ENCODE measurements at places on chromosomes 2 and 18. TPM values are rescaled to one million over a fixed set of nuclear protein-coding genes. Genes with fewer than 3 reads are reported as not detected.
A peak's percentile ranks its signal among the peaks of the same experiment; 100 is the strongest.

Gene UBXN4
- 58.3 TPM for total RNA-seq

Gene VPS4B
- 42.4 TPM for total RNA-seq

Gene C2orf80
- total RNA-seq, result not detected

Gene UGT1A10
- total RNA-seq, result not detected

Gene TMEM163
- total RNA-seq, result 0.13 TPM

Gene HTRA2
- total RNA-seq, result 51.7 TPM

Gene CRYGD
- not detected for total RNA-seq

Gene COPS9
- 117 TPM for total RNA-seq

Gene TCF23
- not detected for total RNA-seq

Gene UGT1A6
- not detected for total RNA-seq

Gene FSIP2
- total RNA-seq, result under 0.01 TPM

Gene SEPTIN2
- total RNA-seq, result 471 TPM

Gene ARL4C
- 2.7 TPM for total RNA-seq

Gene MREG
- total RNA-seq, result 1.9 TPM

Gene IL18RAP
- not detected for total RNA-seq

Gene LCT
- not detected for total RNA-seq

- no peak for DNase-seq
Observed at GRCh38 chr2:191253476-191253875, 8.3 kb downstream of the MYO1B start.

GRCh38 chr2:201407265-201407664 lies 44.0 kb downstream of the TRAK2 start:
- no peak for DNase-seq

DNA sequence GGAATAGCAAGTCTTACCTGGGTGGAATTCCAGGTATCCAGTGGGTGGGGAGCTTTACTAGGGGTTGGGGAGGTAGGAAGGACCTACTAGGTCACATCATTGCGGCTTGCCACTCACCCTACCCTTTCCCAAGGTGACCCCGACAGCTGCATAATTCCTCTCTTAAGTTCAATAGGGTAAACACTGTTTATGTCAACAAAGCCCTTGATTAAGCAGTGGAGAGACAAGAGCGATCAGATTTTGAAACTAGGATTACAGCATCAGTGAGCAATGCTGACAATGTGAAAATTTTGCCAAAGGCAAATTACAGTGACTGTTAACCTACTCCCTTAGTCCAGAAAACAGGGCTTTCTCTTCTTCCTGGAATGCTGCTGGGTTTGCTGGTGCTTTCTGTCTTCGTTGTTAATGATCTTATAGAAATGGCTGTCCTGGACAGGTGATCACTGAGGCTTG lies 14.5 kb downstream of the SLC19A3 start:
- DNase-seq, result no peak

GRCh38 chr2:201182650-201183364 lies at the start of gene CASP10:
CASP10 (plus strand) TSS chr2:201183141; CDS start chr2:201185778, 2,637 bp downstream.
- peak; percentile 80 for DNase-seq

DNA sequence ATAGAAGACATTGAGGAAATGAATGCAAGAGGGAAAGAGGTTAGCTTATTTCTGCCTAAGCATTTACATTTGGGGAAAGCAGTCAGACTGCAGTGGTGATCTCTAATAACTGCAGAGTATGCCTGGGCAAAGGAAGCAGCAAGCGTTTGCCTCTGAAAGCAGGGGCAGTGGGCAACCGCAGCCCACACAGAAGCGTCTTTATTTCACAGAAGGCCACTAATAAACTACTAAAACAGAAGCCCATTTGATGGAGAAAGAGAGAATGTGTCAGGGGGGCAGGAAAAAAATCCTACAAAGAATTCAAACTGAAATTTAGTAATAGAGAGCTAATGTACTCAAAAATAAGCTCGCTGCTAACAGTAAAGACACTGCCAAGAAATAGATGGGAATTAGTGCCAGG lies 53.1 kb downstream of the LRRTM4 start:
- no peak for DNase-seq

DNA sequence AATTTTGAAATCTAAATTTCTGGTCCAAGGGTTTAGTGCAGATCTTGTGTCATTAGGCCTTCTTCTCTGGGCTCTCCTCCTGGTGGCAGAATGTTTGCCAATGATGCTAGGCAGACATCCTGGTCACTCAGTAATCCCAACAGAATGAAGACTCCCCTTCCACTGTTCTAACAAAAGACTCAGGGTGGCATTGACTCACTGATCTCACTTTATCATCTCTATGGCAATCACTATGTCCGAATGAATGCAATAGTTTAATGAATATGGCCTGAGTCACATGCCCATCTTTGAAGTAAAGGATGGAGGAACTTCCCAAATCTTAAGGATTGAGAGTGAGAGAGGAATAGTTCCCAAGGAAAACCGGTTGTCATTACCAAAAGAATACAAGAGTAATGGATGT lies 261.1 kb downstream of the KCNE4 start:
- no peak for DNase-seq

GRCh38 chr2:237413777-237414661 lies at the start of gene COL6A3:
COL6A3 (minus strand) TSS chr2:237414164; CDS start chr2:237396817, 17,347 bp downstream.
- no peak for DNase-seq

DNA sequence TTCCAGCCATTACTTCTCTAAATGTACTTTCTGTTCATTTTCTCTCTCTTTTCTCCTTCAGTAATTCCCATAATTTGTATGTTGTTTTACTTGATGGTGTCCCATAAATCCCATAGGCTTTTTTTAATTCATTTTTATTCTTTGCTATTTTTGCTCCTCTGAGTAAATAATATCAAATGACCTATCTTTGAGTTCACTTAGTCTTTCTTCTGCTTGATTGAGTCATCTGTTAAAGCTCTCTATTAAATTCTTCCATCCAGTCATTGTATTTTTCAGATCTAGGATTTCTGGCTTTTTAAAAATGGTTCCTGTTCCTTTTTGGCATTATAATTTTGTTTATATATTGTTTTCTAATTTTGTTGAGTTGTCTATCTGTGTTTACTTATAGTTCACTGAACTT lies 13.5 kb downstream of the SP100 start:
- DNase-seq, result no peak

DNA sequence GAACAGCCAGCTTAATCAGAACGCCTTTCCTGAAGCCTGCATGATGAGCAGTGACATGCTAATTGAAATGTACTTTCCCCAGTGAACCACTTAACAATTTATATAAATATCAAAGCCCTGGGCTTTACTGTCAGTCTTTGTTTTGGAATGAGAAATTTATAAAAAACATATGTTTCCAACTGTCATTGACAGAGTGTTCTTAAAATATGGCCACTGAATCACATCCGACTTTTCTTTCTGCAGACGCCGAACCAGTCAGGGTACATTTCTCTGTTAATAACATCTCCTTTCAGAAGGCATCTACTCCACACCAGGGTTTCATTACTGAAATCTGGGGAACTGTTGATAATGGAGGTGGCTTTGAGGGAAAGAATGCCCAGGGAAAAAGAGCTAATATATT lies 343.7 kb downstream of the INSIG2 start:
- no peak for DNase-seq

GRCh38 chr2:120818441-120818920 lies 82.8 kb downstream of the GLI2 start:
- no peak for DNase-seq

GRCh38 chr2:240622531-240623235 lies 2.6 kb upstream of the GPR35 start:
- peak; percentile 52 for DNase-seq

DNA sequence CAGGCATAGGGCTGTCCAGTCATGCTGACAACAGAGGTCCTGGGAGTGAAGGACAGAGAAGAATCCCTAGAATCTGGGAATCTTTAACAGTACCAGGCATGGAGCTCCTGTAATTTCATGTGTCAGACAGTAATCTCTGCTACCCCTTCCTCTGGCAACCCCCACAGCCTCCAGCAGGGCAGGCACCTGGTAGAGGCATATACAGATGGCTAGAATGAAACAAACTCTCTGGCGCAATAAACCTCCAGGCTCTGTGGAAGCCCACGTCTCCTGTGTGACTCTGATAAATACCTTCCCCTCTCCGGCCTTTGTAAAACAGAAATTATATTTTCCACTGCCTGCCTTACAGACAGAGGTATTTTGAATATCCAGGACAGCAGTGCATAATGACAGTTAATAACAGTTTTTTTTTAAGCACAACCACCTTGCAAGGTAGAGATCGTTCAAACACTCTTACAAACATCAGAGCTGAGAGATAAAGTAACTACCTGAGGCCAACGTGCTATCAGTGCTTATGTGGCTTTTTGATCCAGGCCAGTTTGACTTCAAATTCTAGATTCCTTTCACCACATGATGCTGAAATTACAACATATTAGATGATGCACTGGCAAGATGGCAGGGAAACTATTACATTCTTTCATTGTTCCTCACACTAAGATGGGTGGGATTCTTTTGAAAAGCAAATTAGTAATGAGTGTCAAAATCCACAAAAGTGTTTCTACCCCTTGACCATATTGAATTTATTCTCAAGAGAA lies 47.7 kb upstream of the TMEM247 start:
- no peak for DNase-seq

DNA sequence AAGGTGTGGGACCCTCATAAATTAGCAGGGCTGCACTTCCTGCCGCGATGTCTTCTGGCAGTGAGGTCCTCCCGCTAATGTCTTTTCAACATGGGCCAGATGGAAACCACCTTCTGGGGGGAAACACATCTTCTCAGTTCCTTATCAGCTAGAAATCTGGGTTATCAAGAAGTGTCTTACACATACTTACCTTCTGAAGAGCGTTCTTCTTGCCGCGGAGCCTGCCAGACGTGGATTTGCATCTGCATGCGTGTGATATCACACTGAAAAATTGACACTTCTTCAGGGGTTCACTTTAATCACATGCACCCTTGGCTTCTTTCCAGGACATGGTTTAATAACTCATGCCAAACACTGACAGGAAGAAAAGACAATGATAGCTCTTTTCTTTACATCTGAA lies 163.5 kb upstream of the SOX11 start:
- DNase-seq, result no peak

DNA sequence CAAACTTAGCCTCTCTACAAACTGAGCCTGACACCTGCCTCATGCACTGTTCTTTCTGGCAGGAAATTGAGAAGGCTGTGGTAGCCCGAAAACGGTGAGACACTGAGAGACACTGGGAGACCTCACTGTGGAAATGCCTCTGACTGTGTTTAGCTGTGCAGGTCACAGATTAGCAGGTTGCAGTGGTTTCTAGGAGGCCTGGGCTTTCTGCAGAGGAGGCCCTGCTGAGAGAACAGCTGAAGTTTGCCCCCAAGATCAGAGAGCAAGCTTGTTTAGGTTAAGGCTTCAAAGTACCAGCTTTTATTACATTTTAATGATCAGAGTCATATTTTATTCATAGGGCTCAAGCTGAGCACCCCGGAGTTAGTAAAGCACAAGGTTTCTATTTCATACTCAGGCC lies 68.7 kb upstream of the LYPD6 start:
- DNase-seq, result no peak

- DNase-seq, result no peak
Observed at GRCh38 chr2:217832115-217832514, 170.7 kb downstream of the TNS1 start.

DNA sequence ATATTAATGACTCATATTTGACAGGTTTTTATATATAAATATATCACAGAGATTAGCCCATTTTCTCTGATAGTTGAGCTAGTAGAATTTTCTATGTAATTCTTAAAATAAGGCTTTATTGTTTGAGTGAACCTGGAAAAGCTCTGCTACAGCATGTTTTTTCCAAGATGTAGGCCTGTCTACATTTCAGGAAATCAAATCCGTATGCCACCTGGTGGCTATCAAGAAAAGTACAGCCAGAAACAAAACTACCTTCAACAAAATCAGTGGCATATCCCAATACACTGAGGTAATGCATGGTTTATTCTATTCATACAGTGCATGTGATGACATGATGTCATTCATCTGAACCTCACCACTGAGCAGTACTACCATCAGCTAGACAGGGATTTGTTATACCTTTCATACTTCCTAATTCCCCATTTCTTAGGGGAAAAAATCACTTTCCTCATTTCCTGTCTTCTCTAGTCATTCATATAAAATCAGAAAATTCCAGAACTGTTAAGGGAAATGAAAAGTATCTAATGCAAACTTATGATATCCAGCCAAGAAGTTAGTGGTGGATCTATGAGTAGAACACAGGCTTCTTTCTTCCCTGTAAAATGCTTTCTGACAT lies 310.4 kb upstream of the SYT4 start:
- DNase-seq, result peak; percentile 53

GRCh38 chr2:237669628-237670392 lies 42.4 kb downstream of the LRRFIP1 start:
- DNase-seq, result peak; percentile 71

GRCh38 chr2:129253461-129253812 lies 726.0 kb upstream of the RAB6C start:
- no peak for DNase-seq

Measured in dermis microvascular lymphatic vessel endothelial cell (primary cell).